ENCODE measurements at places on chromosomes 11 and 22.

DNA sequence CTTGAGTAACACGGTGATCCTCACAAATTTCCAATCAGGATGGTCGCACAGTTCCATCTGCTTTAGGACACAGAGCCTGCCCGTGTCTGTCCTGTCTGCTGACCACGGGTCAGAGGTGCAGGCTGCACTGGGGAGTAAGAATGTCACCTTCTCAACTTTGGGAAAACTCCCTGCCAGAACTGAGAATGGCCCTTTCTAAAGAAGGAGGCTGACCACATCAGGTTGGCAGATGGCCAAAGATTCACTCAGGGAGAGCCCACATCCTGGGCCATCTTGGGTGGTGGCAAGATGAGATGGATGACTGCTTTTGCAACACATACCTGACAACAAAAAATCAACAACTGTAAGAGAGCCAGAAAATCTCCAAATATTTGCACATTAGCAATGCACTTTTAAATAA is 101.9 kb downstream of the IGLL1 start:
- DNase-seq, result no peak

DNA sequence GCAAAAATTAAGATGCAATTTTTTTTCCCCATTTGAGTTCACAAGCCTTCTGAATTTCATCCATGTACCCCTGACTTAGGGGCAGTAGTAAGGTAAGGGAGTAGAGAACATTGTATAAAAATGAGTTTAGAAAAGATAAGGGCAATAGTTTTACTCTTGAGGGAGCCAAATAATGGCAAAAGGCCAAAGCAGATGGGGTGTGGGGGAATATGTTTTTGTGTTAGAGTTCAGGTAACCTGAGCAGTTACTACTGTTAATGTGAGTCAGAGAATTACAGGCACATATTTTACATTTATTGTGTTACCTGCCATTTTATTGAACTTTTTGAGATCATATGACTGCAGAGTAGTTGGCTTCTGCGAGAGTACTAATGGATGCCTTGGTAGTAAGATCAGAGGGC is 3.1 kb downstream of the EED start:
- no peak for DNase-seq

DNA sequence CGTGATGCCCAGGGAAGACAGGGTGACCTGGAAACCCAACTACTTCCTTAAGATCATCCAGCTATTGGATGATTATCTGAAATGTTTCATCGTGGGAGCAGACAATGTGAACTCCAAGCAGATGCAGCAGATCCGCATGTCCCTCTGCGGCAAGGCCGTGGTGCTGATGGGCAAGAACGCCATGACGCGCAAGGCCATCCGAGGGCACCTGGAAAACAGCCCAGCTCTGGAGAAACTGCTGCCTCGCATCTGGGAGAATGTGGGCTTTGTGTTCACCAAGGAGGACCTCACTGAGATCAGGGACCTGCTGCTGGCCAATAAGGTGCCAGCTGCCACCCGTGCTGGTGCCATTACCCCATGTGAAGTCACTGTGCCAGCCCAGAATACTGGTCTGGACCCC is 43.5 kb upstream of the DAGLA start:
- DNase-seq, result no peak

DNA sequence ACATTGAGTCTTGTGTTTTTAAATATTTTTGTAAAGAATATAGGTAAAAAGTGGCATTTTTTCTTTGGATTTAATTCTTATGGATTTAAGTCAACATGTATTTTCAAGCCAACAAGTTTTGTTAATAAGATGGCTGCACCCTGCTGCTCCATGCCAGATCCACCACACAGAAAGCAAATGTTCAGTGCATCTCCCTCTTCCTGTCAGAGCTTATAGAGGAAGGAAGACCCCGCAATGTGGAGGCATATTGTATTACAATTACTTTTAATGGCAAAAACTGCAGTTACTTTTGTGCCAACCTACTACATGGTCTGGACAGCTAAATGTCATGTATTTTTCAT is 333 bp upstream of the CD3E start:
- DNase-seq, result no peak

- no peak for DNase-seq
Observed at GRCh38 chr11:123407996-123408597, 22.0 kb upstream of the GRAMD1B start.

DNA sequence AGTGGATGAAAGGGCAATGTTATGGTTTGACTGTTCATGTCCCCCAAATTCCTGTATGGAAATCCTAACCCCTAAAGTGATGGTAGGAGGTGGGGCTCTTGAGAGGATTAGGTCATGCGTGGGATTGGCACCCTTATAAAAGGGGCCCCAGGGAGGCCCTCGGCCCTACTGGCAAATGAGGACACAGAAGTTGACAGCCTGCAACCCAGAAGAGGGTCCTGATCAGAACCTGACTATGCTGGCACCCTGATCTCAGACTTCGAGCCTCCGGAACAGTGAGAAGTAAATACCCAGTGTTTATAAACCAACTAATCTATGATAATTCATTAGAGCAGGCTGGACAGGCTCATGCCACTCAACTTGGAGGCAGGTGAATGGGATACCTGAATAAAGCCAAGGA is 8.7 kb downstream of the IFITM10 start:
- no peak for DNase-seq

Measured in activated CD4-positive, alpha-beta T cell treated with anti-CD3 and anti-CD28 coated beads for 4 hours (primary cell).